ENCODE measurements at places on chromosomes 13 and 19. TPM values are rescaled to one million over a fixed set of nuclear protein-coding genes. Genes with fewer than 3 reads are reported as not detected.

- DNase-seq = no peak
Observed at GRCh38 chr19:29963576-29963975, 21.5 kb downstream of the URI1 start.

DNA sequence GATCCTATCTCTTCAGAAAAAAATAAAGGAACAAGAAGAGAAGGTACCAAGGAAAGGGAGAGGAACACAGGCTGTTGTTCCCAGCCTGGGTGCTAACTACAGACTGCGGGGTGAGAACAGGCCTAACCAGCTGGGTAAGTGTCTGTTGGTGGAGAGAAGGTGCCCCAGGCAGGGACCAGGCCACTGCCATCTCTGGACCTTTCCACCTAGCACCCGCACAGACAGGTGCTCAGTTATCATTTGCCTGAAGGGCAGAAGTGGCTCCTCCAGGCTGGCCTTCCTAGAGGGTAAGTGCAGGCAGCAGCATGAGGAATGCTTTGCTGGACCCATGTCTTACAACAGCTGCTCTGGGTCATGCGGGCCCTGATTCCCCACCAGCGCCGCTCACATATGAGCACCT is 10.1 kb downstream of the DNMT1 start:
- DNase-seq = no peak

The SLC10A2 gene
- total RNA-seq = not detected

DNA sequence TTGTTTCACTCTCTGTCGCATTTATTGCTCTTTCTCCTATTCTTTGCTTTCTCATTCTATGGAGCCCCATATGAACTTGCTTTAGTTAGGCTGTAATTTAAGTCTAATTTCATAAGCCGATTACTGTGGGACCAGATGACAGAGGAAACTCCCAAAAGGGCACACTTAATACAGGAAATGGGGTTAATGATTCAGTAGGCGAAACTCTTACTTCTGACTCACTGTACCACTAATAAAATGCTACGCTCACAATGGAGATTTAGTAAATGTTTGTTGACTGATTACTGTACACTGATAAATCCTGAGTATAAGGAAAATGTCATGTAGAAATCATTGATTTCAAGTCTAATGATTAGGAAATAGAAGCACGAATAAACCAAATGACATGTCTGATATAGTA is 276.4 kb downstream of the KLF5 start:
- DNase-seq = peak; percentile 68

The KLK5 gene
- total RNA-seq = not detected
